Stimulated activated naive CD8-positive, alpha-beta T cell treated with anti-CD3 and anti-CD28 coated beads, Interleukin-15, amount 100 ng/mL, for 72 hours (primary cell): ENCODE measurements at places on chromosomes 13 and 19.

GRCh38 chr13:57624565-57625435 lies 6.7 kb upstream of the PCDH17 start:
- no peak for DNase-seq

DNA sequence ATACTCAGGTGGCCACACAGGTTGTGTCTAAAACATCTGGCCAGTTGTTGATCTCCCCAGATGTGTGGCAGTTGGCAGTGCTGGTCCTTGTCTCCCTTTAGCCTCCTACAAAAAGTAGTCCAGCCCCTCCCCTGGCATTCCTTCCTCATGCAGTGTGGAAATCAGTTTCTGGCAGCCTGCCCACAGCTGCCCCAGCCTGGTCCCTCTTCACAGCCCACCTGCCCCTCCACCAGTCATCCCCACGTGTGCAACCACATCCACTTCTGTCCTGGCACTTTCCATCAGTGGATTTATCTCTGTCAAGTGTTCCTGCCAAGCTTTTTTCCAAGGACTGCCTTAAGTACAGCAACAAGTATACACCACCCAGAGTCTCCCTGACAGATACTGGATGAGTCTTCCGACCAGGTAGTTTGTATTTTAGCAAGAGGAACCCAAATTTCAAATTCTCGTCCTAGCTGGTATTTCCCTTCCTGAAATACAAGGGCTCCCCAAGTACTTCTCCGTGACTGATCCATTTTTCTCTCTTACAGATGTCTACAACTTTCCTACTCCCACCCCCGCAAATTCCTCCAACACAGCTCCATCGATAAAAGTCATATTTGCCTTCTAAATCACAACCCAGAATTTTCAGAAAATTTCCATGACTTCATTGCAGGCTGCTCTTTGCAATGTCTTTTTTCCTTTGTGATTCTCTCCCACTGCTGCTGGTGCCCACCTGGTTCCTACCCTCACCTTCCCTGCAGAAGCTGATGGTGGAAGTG lies 313.5 kb downstream of the FOXO1 start:
- DNase-seq = no peak

DNA sequence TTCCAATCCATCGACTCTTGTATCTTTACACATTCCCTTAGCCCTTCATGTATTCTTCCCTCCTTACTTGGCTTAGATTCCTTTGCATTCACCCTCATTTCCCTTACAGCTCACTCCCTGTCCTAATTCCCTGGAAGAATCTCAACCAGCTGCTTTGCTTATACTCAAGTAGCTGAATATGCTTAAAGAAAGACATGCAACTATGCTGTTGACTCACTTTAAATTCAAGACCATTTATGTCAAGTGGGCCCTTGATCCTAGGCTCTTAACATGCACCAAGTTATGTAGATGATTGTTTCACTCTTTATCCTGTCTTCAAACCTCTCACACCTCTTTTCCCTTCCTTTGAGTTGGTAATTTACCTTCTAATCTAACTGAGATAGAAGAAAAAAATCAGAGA lies 7.4 kb downstream of the CCDC122 start:
- no peak for DNase-seq

DNA sequence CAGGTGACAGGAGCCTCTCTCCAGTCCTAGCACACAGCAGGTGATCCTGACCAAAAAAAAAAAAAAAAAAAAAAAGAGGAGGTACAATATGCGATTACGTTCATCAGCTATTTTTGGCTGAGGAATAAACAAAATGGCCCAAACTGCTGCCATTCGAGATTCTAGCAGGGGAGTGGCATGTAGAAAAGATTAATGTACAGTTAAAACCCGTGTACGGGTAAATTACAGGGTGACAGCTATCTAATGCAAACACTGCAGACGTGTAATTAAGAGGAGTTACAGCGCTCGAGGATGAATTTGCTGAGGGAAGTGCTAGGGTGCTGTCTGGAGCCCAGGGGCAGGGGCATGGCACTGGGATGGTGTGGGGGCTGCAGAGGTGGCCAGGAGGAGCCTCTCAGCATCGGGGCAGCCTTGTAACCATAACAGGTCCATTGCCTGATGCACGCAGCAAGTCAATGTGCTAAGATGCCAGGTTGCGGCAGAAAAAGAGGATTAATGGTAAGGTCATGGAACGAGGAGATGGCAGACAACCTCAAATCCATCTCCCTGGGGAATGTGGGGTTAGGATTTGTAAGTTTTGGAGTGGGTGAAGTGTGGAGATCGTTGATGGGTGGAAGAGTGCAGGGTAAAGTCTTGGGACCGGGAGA lies 17.4 kb downstream of the CHST8 start:
- DNase-seq = no peak

DNA sequence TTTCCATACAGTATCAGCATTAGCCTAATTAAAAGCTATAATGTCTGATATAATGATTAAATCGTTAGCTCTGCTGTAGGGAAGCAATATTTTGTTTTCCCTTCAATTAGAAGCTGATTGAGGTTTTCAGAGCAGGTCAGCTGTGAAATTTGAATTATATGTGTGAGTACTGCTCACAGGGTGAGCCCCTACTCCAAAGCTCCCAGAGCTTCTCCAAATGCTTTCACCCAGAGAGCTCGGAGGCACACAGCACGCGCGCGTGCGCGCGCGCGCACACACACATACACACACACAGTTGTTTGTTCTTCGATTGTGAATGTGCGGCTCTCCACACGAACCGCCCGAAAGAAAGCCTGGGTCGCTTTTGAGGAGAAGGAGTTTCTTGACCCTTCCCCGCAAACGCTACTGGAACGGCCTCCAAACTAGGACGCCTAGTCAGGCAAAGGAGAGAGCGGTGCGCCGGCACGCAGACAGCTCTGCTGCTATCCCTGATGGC lies 4.8 kb upstream of the SOX1 start:
- DNase-seq = no peak

DNA sequence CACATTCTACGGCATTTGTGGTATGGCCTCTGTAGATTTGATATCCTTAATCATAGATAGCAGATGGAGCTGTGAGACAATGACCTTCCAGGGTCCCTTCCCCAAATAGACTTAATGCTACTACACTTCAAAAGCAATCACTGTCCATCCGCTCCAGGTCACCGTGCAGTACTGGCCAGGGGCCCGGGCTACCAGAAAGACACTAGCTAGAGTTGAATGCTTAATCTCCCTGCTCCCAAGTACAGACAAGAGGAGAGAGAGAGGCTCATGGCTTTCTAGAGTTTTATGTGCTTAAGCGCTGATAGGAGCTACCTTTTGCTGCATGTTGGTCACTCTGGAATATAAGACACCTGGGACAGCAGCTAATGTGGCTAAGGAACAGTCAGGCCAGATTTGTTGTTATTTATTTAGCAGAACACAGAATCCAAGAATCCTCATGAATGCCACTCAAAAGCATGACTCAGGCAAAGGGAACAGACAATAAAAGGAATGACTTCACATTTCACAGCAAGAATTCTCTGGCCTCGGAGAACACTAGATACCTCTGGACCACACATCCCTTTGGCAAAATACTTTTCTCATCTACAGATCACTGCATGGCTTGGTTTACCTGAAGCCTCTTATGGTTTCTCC lies 165.0 kb downstream of the LACC1 start:
- no peak for DNase-seq

DNA sequence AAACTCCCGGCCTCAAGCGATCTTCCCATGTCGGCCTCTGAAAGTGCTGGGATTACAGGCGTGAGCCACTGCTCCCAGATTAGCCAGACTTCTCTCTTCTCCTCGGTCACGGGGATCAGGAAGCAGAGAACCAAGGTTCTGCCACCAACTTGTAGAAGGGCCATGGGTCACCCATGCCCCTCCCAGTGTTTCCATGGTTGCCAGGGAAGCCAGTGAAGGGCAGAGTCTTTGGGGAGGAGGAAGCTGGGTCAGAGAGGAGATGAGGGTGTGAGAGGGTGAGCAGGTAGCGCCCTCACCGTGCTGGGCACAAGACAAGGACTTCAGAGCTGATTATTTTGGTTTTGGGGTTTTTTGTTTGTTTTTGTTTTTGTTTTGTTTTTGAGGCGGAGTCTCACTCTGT lies 77.1 kb downstream of the GNG7 start:
- DNase-seq = no peak

DNA sequence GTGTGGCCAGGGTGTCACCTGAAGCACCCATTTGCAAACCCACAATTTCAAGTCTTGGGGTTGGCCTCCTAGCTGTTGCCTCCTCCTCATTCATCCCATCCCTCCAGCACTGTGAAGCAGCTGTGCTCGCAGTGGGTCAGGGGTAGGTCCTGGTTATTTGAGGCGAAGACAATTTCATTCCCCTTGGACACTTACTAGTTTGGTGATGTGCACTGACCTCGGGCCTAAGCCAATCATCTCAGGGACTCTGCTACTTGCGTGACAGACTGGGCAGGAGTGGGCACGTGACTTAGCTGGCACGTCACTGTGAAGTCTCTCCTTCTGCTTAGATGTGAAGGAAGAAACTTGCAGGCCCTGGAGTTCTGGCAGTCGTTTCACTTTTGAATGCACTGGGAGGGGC lies 3.5 kb upstream of the ATP11A start:
- no peak for DNase-seq

DNA sequence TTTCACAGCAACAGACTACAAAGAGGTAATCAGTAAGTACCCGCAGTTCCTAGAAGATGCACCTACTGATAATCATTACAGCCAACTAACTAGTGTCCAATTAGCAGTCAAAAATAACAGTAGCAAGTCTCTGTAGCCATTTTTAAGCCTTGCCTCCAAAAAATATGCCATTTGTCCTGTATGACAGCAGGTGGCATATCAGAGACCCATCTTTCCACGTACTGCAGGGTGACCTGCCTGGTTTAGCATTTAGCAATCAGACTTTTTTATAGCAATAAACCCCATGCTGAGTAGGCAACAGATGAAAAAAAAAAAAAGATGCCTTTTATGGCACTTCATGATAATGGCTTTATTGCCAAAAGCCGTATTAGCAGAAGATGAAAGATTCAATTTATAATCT lies 155.3 kb upstream of the LSM14A start:
- DNase-seq = no peak

- DNase-seq = no peak
These were observed 434.0 kb downstream of the FOXO1 start for GRCh38 chr13:40232311-40233040.

GRCh38 chr19:7486923-7487322 lies 1.9 kb downstream of the PEX11G start:
- no peak for DNase-seq

DNA sequence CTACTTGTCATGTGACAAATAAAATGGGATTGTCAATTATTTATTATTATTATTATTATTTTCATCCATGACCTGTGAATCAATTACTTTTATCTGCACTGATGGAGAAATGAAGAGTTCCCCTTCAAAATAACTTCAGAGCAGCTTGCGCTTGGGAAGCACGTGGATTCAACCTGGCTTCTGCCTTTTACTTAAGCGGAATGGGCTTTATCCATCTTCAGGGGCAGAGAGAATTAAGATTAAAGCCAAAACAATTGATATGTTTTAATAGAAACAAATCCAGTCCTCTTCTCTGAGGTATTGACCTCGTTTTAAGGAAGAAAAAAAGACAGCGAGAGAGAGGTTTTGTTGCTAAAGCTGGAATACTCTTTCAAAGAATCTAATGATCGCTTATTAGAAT lies 876 bp downstream of the SACS start:
- DNase-seq = no peak
